ENCODE measurements at places on chromosomes 12 and 14. TPM values are rescaled to one million over a fixed set of nuclear protein-coding genes. Genes with fewer than 3 reads are reported as not detected.

The KRT85 gene
- not detected for total RNA-seq

The ZNF140 gene
- 13.8 TPM for total RNA-seq

The ANO4 gene
- total RNA-seq, result 2.9 TPM

The DLGAP5 gene
- total RNA-seq, result 150 TPM

The MYF5 gene
- not detected for total RNA-seq

The NCAPD2 gene
- total RNA-seq, result 132 TPM

The PRIMA1 gene
- total RNA-seq, result 4.5 TPM

The SERPINA10 gene
- not detected for total RNA-seq

The PLEKHG7 gene
- total RNA-seq, result not detected

The BMAL2 gene
- total RNA-seq, result 20.6 TPM

DNA sequence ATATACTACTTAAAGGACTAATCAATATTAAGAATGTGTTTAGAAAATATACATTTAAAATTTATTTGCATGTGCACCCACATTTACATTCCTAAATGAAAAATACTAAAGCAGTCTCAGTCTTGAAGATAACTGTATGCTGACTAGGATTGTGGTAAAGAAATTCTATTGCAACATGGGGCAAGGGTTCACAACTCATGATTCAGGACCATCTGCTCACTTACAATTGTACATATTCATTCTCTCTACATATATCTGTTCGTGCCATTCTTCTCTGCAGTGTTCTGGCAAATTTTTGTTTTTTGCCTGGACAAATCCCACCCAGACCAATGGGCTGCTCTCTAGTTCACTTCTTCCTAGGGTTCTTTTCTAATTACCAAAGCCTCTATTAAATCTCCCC is 417.2 kb upstream of the NOVA1 start:
- no peak for DNase-seq

DNA sequence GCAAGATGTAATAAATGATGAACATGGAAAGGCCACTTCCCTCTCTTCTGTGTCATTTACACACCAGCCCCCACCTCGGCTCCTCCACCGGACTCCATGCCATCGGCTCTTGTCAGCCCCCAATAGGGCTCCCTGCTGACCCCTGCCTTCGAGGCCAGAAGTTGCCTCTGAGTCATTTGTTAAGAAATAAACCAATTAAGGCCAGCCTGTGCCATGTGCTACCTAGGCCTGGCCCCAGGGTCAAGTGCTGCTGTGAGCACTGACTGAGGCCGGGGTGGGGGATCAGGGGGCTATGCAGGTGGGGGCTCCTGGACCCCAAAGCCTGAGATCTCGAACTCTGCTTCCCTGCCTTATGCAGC is 53.2 kb downstream of the TESC start:
- DNase-seq, result no peak

- DNase-seq, result no peak
These were observed 2.4 kb upstream of the ESR2 start for GRCh38 chr14:64296561-64296960.

DNA sequence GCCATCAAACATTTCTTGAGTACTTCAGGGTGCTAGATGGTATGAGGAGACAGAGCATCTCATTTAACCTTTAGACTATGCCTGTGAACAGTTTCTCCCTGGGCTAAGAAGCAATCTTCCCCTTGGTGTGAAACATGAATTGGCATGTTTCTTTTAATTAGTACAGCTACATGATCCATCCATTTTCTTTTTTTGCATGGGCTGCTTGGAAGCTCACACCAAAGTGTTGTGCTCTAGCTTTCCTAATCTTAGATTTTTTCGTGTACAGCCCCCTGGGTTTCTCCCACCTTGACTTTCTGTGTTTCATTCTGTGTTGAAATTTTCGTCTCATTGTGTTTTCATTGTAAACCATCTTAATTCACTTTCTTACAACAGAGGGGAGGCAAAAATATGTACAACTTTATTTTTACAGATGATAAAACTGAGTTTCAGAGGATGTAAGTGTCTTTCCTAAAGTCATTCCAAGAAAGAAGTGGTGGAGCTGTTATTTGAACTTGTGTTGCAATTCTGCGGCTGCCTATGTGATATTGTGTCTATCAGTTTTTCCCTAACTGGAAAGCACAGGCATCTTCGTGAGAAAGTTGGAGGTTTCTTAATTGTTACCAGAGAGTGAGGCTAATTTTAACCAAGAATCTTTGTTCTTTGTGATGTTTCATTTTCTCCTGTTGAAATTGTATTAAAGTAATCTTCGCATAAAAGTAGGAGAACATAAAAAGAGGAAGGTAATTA is 64.5 kb downstream of the DAAM1 start:
- DNase-seq, result no peak

DNA sequence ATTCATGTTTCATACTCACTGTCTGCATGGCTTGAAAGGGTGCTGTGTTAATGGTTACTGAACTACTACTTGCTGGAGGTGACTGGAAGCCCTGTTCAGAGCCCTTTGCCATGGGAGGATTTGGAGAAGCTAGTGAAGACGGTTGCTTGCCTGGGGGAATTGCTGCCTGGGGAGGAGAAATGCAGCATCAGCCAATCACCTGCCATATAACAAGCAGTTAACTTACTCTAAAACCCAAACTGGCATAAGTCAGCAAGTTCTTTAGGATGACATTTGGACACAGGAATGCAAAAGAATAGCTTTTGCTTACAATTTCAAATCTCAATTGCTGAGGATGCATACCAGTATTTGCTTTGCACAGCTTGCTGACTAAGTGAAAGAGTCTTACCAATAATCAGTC is 23.4 kb upstream of the IPO8 start:
- no peak for DNase-seq

- no peak for DNase-seq
These were observed 12.1 kb downstream of the CKAP4 start for GRCh38 chr12:106235770-106236169.

- DNase-seq, result no peak
These were observed 113.9 kb upstream of the MYL2 start for GRCh38 chr12:111034083-111034885.

GRCh38 chr12:98821232-98821631 is 176.1 kb downstream of the APAF1 start:
- DNase-seq, result no peak

DNA sequence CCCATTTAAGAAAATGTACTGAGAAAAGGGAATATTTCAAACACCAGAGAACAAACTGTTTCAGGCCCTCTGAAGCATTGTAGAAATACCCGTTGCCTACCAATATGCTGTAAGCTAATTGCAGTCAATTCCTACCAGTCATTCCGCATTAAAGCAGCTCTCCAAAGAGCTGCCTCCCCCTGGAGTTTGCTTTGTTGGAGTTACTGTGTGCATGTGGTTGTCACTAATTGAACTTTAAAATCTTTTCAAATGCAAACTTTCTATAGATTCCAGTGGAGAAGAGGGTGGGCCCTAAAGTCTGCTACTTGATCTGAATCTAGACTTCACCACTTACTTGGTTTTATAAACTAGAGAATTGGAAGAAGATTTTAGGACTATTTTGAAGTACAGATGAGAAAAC is 112.7 kb downstream of the PLXNC1 start:
- DNase-seq, result no peak

DNA sequence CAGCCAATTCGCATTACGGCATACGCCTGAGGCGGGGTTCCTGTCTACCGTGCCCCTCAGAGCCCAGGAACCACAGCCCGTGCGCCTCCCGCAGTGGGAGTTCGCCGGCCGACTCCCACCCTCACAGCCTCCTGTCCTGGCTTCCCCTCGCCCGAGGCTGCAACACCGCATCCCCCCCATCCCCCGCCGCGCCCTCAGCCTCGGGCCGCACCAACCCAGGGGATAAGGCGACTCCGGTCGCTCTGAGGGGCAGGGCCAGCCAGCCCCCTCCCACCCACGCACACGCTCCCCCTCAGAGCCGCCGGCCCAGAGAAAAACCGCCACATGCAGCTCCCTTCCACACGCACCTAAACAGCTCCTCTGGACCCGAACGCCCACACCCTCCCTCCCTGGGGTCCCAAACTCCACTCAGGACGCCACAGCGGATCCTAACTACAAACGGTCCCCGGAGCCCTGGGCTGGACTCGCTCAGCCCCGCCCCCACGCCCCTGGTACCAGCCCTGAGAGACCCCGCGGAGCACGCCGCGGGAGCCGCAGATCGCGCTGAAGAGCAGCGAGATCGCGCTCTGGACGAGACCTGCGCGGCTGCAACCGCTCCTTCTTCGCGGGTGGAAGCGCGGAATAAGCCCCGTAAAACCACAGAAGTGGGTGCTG is at the start of gene C14orf39:
C14orf39 (minus strand) TSS at position 466 of the 654 bp plus-strand sequence. CDS start 985 bp downstream, outside the sequence.
- peak; percentile 69 for DNase-seq

DNA sequence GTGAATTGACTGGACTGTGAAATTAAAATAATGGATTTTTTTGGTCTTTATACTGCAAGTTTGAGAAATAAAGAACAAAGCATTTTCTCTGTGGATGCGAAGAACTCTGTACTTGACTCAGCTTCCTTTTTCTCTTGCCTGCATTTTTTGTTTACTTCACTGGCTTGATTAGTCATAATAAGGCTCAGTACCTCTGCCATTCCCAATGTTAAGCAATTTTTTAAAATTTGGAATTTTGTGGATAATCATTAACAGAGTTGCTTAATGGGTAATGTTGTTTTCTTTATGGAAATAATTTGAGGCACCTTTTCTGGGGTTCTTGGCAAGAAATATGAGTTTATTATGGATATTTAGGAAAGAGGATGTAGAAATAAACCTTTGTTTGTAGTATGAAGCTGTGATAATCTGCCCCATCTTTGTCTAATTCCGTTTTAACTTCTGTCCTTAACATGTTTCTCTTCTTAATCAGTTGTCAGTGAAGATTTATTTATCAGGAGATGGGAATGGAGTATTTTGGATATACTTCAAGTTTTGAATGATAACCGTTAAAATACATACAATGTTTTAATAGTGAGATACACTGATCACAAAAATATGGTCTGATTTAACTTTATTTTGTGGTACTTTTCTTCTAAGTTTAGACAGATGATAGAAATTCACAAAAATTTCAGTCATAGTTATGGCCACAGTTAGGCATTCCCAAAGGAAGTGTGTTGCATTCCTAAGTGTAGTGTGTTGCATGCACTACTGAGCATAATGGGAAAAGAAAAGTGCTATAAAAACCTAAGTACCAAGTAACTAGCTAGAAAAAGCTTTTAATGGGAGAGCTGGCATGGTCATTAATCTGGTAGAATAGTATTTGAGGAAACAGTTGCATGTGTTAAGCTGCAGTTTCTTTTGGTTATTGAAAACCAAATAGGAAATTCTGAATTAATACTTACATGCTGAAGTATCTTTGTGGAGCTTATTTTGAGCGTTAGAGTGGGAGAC is 27.7 kb downstream of the WNK1 start:
- no peak for DNase-seq

DNA sequence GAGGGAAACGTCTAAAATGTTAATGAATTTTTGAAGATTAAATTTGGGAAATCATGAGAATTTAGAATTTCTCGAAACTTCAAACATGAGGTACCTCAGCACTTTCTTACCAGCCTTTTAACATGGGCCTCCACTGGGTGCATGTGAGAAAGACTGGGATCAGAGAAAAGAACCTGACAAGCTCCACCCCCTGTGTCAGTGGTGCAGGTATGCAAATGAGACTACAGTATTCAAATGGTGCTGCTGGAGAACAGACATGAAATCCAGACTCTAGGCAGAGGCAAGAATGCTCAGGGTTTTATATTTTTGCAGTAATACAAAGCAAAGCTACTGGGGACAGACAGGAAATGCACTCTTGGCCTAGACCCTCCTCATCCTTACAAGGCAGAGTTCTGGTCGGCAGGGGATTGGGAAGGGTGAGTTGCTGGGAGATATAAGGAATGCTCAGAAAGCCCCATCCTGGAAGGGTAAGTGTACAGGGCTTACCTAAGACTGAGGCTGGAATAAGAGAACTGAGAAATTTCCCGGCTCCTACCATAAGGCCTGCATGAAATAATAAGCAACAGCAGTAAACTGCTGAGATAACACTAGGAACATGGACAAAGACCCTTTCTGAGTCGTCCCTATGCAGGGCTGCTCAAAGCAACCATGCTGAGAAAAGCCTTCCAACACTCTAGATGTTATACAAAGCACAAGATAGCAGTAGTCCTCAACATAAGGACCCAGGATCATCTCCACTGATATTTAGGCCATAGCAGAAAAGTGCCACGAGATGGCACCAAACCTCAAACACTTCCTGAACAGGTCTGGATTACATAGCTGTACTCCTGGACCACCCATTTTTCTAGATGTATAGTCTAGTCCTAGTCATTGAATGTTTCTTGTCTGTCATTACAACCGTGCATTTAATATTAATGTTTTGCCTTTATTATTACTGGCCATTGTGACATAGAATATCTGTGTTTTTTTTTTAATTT is 260.8 kb downstream of the RASSF9 start:
- DNase-seq, result peak; percentile 56

GRCh38 chr14:92577321-92577742 is 63.8 kb downstream of the RIN3 start:
- DNase-seq, result no peak

- DNase-seq, result no peak
These were observed 231.8 kb upstream of the NPAS3 start for GRCh38 chr14:32706721-32707519.

DNA sequence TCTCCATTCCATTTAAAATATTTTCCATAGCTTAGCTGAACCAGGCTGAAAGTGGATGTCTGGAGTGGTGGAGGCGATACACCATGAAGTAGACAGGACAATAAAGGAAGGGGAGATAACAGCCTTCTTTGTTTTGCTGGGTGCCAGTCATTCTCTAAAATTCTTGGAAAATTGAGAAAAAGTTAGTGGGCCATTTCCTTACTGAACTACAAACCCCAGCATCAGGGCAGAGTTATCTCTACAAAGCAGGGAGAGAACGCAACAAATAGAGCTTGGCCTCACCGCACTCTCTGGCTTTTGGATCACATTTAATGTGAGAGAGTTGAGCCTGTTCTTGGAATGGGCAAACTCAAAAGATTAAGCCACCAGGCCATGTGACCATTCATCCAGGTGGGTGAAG is 41.2 kb upstream of the LRRC10 start:
- DNase-seq, result no peak

DNA sequence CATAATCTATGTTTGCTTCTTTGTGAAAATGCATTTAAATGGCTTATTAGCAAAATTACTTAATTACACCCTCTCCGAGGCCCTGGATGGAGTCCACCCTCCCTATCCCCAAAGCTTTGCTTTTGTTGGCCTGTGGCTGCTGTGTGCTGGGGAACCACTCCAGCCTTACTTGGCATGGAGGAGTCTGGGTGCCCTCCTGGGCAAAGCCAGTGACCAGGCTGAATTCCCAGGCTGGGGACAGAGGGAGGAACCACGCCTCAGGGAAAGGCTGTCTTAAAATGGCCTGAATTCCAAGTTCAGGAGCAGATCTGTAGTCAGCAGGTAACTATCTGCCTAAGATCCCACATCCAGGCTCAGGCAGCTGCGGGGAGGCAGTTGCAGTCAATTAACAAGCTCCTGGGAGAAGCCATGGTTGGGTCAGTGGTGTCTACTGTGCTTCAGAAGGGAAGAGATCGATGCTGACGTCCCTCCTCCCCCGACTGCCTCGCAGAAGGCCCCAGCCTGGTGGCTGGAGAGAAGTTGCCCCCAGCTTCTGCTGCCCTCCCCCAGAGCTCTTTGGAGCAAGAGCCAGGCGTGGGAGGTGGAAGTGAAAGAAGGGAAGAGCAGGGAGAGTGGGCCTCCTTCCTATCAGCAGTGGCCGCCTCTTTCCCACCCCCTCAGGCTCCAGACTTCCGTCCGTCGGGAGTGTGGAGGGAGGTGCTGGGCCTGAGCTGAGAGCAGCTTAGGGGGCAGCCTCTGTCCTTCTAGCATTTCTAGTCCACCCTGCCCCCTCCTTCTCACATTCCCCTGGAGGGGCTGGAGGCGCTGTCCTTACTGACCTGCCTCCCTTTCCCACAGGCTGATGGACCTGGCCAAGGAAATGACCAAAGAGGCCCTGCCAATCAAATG is 11.3 kb downstream of the VASH1 start:
- peak; percentile 49 for DNase-seq

Data from H1 (cell line).